ENCODE measurements at places on chromosomes 7 and 10.

DNA sequence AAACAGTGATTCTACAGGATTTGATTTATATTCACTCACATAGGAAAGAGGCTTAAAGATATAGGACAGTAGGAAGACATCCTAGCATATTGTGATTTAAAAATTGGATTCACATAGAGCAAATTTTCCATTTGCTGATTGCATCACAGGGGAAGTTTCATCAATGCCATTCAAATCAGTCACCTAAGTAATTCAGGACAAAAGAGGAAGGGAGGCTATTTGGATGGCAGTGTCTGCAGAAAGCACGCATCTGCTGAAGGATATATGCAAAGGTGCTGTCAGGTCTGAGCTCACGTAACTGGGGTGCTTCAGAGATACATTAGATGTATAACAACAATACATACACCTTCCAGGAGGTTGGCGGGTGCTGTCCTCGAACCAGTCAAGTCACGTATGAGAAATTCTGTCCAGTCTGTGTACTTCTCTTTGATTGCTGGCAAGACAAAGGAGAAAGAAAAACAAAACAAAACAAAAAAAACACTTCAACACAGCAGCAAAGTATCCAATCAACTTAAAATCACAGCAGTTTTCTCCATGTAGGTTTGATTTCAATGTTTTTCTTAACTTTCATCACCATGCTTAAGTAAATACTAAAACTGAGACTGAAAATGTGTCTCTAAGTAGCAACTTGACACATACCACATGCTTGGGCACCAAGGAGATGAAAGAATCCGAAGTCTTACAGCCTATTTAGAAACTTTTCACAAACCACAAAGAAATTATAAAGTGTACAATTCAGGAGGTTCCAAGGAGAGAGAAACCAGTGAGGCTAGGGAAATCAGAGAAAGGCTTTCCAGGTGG, 125.1 kb downstream of the SFMBT2 start:
- no peak for DNase-seq

DNA sequence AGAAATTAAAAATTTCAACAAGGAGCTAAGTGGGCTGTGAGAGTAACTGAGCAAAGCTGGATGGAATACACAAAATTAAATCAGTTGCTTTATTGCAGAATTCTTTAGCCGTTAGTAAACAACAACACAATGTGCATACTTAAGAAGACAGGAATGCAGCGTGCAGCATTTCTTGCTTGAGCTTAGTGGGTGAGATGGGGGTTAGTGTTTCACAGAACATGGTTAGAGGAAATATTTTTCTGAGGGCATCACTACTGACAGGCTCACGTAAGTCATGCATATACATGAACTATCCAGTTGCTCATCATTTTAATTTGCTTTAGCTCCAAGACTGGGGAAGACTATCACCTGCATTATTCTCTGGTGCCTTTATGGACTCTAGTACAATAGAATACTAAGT, 80.8 kb downstream of the CD36 start:
- no peak for DNase-seq

DNA sequence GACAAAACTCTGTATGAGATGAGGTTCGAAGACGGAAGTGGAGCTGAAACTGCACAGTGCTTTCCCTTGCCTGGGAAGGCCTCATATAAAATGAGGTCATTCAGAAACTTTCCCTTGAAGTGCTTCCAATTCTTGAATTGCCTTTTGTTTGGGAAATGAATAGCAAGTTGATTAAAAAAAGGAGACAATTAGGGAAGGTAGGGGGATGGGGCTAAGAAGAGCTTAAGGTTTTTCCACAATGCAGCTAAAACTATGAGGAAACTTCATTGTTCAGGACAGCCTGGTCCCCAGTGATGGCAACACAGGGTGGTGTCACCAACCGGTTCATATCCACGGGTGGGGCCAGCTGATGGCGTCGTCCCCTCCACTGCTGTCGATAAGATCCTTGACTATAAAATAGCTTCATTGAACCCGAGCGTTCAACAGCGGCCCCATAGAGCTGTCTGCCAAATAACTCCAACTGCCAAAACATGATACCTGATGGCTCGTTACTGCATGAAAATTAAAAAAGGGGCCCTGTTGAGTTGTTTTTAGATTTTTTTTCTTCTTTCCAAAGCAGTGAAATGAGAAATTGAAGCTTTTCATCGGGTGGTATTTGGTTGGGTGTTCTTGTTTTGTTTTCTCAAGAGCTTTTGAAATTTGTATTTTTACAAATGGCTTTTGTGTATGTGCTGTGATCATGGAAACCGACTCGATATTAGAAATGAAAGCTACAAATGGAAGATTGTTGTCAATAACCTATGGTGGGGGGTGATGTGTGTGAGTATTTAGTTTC, 2.8 kb upstream of the CELF2 start:
- no peak for DNase-seq

- no peak for DNase-seq
Measured at GRCh38 chr10:15624401-15625196, 95.1 kb downstream of the ITGA8 start.

GRCh38 chr7:19097165-19098055, 20.0 kb downstream of the TWIST1 start:
- DNase-seq: no peak

DNA sequence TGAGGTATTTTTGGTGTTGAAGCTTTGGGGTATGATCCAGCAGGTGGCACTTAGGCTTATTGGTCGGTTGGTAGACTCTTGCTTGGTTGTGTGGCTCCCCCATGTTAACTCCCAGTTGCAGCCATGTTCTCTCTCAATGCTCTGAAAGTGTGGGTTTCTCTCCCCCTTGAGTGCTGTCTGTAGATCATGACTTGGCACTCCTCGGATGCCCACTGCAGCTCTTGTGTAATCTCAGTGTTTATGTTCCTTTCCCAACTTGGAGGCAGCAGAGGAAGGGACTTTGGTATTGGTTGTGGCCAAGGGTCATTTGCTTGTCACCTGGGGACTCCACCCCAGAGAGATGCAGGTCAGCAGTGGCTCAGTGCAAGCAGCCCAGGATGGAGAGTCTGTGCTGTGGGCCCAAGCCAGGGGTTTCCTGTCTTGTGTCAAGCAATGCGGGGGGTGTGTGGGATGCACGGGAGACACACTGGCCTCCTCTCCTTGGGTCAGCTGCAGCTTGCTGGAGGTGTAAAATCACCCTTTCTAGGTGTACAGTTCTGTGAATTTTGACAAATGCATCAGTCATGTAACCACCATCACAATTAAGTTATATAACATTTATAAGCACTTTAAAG, 36.9 kb downstream of the PIK3CG start:
- DNase-seq: no peak

DNA sequence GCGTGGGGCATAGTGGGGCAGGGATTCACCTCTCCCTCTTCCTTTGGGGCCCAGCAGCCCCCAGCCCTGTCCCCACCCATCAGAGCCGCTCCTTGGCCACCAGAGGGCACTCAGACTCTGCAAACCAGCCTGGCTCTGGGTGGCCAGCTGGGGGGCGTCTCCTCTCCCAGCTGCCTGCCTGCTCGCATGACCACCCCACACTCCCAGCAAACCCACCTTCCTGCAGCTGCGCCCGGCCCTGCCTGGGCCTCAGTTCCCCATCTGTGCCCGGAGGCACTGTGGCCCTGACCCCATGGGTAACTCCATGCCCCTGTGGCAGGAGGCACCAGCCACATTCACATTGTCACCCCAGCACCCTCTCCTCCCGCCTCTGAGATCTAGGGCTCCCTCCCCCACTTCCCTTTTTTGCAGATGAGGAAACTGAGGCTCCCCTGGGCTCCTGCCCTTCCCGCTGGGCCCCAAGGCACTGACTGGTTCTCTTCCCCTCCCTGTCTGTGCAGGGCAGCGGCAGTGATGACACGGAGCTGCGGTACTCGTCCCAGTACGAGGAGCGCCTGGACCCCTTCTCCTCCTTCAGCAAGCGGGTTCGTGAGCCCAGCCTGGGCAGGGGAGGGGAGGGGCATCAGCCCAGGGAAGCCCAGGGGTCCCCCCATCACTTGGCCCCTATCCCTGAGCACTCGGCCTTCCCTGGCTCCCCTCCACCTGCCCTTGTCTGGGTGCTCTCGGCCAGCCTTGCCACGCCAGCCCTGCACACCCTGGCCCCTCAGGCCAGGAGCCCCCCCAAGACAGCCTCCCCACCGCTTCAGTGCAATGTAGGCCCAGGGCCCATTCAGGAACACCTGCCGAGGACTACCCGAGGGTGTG, 6.9 kb upstream of the SH2B2 start:
- DNase-seq: no peak

- DNase-seq: no peak
Measured at GRCh38 chr7:11714676-11715075, 117.3 kb downstream of the THSD7A start.

DNA sequence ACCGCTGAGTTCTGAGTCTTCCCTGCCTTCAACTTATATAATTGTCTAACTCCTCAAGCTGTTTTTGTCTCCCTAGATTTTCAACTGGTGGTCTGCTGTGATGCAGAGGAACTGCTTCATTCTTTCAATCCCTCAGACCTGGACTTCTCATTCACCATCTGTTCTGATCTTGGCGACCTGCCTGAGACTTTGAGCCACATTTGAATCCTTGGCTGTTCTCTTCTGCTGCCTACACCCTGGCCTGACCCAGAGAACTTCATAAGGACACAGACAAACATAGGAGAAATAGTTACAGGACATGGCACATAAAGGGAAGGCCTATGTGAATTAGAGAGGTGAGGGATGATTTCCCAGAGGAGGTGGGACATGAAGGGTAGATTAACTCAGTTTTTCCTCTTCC, 326.7 kb downstream of the PTEN start:
- DNase-seq: no peak

DNA sequence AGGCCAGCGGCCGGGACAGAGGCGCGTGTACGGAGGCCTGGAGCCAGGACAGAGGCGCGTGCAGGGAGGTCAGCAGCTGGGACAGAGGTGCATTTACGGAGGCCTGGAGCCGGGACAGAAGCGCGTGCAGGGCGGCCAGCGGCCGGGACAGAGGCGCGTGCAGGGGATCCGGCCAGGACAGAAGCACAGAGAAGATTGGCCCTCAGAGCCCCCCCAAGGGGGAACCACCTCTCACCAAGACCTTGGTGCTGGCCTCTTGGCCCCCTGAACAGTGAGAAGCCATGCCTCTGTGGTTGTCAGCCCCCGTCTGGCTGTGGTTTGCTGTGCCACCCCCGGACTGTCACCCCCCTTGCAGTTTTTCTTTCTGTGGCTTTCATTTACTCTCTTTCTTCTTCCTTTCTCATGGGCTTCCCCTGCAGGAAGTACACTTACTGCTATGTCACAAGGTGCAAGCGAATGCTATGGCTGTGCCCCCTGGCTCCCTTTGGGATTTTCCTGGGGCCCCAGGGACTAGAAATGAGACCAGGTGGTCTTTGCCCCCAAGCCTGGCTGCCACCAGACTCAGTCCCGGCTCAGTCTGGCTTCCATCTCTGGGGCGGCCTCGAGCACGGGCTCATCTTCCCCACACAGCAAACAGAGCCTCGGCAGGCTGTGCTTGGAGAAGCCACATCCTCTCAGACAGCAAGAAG, 41.1 kb downstream of the INSIG1 start:
- DNase-seq: no peak

DNA sequence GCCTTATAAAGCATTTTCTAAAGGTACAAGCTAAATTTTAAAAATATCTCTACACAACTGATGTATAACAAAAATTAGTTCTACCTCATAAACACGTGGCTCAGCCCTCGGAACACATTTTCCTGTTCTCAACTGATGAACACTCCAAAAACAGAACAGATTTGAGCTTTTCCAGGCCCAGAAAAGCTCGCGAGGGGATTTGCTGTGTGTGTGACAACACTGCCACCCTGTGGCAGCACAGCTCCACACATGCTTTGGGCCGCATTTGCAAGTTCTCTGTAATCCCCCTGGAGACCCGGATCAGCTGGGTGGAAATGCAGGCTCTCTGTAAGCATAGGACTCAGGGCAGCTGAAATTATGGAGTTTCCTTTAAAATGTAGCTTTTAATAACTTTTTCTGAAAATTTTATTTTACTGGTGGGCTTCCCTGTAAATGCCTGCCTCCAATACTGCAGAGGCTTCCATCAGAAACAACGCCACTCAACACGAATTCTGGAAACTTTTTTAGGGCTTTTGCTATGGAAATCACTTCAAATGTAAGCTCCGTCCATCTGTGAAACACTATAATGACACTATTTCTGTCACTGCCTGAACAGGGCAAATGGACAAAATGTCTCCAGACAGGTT, 155.5 kb downstream of the COBL start:
- DNase-seq: peak; percentile 90

All from NCI-H510A treated with DMSO at 0.1 percent for 48 hours (cell line).